ENCODE measurements at places on chromosomes 2 and 18.

DNA sequence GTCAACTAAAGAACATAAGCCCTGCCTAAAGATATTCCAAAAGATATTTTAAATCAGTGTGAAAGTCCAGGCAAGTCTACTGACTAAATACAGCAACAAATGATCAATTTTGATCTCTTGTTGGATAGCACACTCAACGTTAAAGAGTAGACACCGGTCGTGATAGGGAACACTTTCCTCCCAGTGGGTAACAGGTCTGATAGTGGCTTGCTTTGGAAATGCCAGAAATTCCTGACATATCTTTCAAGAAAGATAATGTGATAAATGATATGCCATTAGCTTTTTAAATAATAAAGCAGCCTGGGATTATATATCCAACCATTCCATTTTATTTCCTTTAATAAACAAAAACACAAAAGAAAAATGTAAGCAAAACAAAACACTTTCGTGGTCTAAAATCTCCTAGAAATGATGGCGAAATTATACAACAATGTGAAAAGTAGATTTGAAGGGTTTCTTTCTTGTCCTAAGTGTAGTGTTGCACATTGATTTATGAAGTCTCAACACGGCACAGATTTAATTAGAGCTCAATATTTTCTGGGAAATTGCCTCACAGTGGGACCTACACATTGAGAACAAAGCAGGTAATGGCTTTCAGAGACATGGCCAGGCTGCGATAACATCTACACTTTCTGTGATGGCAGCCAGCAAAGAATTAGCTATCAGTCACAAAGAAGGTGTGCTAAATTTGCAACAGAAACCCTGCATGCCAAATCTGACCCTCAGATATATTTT, 158.6 kb downstream of the PPP1R1C start:
- no peak for DNase-seq

GRCh38 chr18:48639772-48640432, 101.1 kb downstream of the CTIF start:
- DNase-seq = no peak

DNA sequence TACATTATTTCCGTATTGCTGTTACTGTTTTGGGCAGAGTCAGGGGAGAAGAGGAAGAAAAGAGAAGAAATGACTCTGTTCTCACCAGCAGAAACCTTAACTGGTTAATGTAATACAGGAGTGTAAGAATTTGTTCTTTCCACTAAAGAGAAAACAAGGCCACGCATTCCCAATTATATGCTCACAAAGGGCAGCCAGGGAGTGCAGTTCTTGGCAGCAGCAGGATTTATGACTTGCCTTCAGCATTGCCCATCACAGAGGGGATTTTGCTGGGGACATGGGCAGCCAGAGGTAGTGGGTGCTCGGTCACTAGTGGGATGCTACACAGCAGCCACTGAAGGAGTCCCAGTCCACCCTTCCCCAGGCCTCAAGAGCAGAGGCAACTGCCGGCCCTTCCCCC, 18.4 kb downstream of the MREG start:
- no peak for DNase-seq

DNA sequence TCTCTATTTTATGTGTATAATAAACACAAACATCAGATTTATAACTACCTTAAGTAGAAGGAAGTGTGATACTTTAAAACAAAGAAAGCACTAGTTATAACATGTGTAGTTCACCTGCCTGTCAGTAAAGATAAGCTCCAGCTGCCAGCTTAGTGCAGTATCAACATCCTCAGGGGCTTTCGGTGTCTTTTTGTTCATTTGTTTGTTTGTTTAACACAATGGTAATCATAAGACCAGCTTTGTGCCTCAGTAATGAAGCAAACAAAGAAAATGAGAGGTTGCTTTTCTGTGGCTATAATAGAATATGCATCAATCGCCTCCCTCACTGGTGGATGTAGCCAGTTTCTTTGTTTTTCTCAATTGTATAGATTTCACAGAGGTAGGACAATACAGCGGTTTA, 1499.0 kb upstream of the TMEFF2 start:
- DNase-seq = no peak

DNA sequence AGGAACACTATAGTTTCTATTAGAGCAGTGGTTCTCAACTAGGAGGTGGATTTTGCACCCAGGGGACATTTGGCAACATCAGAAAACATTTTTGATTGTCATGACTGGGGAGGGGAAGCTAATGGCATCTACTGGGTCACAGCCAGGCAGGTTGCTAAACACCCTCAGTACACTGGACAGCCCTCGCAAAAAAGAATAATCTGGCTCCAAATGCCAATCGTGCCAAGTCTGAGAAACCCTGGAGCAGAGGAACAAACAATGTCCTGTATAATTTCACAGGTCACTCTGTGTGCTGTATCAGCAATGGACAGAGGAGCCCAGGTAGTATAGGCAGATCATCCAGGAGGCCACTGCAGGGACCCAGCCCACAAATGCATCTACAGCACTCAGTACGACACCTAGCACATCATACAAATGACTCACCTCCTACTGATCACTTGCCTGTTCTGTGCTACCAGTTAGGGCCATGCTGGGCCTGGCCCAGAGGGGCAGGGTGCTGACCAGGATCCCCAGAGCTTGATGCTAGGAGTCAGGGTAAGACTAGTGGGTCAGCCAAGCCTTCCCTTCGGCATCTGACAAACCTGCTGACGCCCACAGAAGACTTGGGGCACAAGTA, 37.6 kb downstream of the SFXN5 start:
- DNase-seq = no peak

DNA sequence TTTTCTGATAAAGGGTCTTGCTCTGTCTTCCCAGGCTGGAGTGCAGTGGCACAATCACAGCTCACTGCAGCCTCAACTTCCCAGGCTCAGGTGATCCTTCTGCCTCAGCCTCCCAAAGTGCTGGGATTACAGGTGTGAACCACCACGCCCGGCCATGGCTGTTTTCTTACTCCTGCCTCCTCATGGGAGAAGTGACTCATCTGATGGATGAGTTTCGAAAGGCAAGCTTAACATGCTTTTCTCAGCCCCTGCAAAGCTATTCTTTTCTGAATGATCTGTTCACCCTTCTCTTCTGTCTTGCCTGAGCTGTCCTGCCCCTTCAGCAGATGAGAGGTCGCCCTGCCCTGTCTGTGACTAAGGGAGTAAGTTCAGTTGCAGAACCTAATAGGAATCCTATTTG, 929 bp upstream of the CREG2 start:
- DNase-seq = peak; percentile 45

DNA sequence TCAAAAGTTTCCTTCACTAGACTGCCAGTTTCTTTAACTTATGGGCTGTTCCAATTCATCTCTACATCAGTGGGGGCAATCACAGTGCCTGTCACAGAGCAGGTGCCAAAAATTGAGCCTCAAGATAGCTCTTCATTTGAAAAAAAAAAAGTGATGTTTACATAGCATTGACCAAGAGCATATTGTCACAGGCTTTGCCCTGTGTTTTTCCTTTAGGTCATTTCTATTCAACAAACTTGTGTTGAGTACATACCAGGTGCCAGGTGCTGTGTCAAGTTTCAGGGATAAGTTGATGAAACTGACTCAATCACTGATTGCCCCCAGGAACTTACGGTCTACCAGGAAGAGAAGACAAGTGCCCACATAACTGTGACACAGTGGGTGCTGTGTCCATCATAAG, 22.2 kb upstream of the NT5C1B start:
- DNase-seq = no peak

GRCh38 chr2:182763311-182763912, 47.4 kb downstream of the DNAJC10 start:
- peak; percentile 21 for DNase-seq

- DNase-seq = no peak
These were observed 42.5 kb upstream of the SALL3 start for GRCh38 chr18:78937166-78937565.

DNA sequence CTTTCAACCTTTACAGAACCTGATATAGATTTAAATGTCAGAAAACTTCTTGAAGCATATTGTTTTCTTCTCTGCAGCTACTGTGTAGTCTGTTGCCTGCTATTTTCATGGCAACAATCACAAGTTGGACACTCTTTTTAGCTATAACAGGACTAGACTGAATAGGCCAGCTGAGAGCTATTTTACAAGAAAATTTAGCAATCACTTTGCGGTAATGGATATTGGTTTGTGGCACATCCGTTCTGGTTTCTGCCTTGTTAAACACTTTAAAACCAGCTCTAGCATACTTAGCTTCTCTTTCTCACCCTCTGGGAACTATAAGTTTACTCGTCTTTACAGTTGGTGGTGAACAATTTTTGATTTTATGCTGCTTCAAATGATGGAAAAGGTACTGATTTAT, 125.7 kb downstream of the MAP2 start:
- DNase-seq = no peak

GRCh38 chr2:215401896-215402379, 33.9 kb downstream of the FN1 start:
- DNase-seq = peak; percentile 83

DNA sequence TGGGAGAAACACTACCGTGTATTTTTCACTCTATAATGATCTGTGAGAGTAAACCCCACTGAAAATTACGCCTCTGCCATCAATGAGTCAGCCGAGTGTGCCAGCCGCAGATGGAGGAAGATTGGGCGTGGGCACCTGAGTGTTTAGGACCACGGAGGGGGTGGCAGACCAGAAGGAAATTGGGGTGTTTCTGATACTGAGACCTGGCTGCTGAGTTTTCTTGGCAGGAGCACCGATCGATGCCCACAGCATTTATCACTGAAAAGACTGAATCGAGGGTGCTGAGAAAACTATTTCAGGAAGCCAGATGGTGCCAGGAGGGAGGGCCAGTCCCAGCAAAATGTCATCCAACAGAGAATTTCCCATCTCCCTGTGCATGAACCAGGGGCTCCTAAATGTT, 91.9 kb upstream of the TPO start:
- DNase-seq = no peak

DNA sequence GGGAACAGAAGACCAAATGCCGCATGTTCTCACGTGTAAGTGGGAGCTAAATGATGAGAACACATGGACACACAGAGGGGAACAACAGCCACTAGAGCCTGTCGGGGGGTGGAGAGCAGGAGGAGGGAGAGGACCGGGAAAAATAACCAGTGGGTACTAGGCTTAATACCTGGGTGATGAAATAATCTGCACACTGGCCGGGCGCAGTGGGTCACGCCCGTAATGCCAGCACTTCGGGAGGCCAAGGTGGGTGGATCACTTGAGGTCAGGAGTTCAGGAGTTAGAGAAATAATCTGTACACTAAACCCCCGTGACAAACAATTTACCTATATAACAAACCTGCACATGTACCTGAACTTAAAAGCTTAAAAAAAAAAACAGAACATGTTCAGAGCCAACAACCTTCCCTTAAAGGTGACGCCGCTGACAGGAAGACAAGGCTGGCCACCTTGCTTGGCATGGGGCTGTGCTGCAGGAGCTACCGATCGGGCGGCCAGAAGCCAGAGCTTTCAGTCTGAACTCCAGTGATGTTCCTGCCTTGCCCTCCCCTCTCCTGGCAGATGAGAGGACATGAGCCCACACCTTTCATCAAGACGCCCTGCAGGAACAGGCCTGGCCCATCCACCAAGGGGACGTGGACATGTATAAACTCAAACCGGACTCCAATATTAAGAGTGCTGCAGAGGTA, 11.2 kb downstream of the SLC66A2 start:
- no peak for DNase-seq

DNA sequence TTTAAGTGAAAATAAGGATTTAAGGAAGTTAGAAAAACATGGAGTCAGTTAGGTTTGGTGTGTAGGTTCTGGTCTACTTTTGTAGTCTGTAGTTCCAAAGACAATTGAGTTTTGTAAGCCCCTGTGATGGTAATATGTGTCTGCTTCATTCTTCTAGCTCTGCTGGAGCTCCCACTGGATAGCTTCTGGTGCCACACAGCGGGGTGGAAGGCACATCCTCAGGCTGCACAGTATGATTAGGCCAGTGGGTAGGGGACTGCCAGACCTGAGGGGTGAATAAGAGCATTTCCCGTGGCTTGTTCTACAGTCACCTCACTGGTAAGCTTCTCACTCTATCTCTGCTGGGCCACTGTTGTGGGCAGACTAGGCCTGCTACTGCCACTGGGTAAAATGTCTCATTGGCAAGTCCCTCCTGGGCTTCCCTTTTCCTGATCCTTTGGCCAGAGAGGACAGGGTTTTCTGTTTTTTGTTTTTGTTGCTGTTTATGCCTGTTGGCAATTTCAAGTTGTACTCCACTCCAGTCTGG, 44.5 kb downstream of the TMEM131 start:
- DNase-seq = no peak

DNA sequence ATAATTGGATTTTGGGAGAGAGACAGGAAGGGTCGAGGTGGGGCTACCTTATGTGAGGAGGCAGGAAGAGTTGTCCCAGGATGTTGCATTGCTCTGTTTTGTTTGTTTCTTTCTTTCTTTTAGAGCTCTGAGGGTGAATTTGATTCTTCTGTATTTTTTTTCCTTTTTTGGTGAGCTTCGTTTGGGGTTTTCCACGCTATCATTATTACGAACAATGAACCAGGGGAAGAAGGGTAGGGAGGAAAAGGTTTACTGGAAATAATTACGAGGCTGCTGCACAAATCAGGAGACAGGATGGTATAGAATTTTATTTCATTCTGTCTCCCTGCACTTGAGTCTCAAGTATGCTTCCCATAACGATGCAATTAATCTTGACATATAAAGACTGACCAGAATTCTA, 51.4 kb upstream of the ZNF516 start:
- DNase-seq = no peak

- DNase-seq = no peak
These were observed 816 bp downstream of the CDH2 start for GRCh38 chr18:28175930-28176697.

GRCh38 chr18:25099895-25100294, 252.1 kb downstream of the ZNF521 start:
- no peak for DNase-seq

DNA sequence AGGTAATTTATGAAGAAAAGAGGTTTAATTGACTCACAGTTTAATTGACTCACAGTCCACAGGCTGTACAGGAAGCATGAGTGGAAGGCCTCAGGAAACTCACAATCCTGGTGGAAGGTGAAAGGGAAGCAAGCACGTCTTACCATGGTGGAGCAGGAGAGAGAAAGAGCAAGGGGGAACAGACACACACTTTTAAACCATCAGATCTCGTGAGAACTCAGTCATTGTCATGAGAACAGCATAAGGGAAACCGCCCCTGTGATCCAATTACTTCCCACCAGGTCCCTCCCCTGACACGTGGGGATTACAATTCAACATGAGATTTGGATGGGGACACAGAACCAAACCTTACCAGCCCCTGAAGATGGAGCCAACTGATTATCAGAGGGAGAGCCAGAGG, 11.2 kb upstream of the PUM2 start:
- DNase-seq = no peak

- DNase-seq = no peak
These were observed 118.9 kb downstream of the TMEM182 start for GRCh38 chr2:102880731-102881130.

DNA sequence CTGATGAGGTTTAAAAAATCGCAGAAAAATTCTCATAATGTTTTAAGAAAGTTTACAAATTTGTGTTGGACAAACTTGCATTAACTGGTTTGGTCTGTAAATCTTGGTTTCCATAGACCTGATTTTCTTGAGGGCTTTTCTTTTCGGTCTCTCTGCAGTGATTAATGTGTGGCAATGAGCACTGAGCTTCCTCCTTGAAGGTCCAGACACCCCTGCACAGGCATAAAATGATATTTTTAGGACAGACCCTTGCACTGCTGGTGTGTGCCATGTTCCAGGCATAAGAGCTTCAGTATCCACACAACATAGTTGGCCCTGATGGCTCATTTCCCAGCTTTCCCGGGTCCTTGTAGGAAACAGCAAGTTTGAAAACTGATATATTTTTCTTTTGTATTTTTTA, 33.7 kb downstream of the MRPL33 start:
- DNase-seq = no peak

- no peak for DNase-seq
These were observed 19.8 kb downstream of the DTYMK start for GRCh38 chr2:241666627-241667400.

- no peak for DNase-seq
These were observed 29.9 kb downstream of the ZEB2 start for GRCh38 chr2:144490017-144490416.
